ENCODE measurements at places on chromosomes 3 and 15. TPM values are rescaled to one million over a fixed set of nuclear protein-coding genes. Genes with fewer than 3 reads are reported as not detected.

DNA sequence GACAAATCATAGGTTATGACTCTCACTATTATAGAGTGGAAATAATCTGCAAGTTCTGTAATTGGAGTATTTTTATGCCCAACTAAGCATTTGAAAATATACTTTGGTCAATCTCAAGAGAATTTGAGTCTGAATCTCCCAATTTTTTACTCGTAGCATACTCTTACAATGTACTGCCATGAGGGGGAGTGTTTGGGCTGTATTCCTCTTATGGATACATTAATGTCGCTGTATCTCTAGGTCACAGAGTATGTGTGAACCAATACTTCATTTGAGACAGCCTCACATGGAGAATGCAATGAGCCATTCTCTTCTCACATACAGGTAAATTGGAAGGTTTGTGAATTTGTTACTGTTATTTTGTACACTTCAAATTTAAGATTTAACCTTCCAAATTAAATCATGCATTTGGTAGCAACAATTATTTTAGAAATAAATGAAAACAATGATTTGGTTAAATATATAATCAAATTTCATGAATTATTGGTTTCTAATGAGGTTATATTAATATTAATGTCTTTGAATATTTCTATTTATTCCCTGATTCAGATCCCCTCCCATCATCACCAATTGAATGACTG lies 5.5 kb upstream of the CD200 start:
- DNase-seq: no peak

DNA sequence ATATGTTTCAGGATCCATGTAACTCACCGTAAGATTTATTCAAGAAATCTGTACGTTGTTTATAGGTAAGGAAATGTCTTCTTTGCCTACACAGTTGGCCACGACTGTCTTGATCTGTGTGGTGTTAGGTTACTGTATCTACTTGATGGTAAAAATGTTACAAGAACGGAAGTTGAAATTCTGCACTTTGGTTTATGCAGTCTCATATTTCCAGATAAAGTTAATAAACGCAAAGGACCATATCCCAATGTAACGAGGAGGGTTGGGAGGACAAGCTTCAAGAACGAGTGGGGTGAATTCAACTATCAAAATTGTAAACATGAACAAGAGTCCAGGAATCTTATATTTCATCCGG lies 1.0 kb downstream of the USF3 start:
- DNase-seq: no peak

- DNase-seq: no peak
Measured at GRCh38 chr3:66297260-66297873, 76.6 kb downstream of the SLC25A26 start.

DNA sequence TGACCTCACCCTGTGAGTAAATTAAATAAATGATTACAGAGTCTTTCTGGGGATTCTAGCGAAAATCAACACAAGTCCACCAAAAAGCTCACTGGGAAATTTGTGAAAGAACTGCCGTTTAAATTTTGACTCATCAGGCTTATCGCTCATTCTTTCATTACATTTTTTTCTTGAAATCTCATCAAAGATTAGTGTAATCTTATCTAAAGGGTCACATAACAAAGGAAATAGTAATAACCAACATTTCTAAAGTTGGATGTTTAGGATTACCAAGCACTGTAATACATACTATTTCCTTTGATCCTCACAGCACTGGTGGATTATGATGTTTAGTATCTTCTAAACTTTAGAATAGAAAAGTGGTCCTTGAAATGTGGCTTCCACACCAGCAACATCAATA lies 111.1 kb upstream of the CBLB start:
- DNase-seq: no peak

DNA sequence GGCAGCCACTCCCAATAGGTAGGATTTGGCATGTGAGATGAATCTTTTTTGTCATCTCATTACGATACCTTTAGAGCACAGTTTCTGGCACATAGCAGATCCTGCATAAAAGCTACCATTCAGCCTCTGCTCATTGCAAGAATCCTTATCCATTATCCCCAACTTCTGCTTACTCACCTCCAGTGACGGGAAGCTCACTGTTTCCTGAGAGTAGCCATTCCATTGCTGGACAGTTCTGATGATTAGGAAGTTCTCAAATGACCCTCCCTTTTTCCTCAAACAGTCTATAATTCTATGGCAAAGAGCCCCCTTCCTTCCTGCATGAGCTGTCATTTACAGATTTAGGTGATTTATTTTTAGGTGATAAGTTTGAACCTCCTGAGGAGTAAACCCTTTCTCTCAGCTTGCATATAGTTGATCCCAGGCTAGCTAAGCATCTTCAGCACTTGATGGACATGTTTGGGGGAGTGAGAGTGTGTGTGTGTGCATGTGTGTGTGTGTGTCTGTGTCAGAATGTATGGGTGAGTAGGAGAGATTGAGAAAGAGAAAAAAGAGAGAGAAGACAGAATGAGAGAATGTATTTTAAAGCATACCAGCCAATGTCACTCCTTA lies 109.7 kb downstream of the LSM3 start:
- no peak for DNase-seq

- no peak for DNase-seq
Measured at GRCh38 chr3:129983561-129983960, 9.0 kb downstream of the TRH start.

DNA sequence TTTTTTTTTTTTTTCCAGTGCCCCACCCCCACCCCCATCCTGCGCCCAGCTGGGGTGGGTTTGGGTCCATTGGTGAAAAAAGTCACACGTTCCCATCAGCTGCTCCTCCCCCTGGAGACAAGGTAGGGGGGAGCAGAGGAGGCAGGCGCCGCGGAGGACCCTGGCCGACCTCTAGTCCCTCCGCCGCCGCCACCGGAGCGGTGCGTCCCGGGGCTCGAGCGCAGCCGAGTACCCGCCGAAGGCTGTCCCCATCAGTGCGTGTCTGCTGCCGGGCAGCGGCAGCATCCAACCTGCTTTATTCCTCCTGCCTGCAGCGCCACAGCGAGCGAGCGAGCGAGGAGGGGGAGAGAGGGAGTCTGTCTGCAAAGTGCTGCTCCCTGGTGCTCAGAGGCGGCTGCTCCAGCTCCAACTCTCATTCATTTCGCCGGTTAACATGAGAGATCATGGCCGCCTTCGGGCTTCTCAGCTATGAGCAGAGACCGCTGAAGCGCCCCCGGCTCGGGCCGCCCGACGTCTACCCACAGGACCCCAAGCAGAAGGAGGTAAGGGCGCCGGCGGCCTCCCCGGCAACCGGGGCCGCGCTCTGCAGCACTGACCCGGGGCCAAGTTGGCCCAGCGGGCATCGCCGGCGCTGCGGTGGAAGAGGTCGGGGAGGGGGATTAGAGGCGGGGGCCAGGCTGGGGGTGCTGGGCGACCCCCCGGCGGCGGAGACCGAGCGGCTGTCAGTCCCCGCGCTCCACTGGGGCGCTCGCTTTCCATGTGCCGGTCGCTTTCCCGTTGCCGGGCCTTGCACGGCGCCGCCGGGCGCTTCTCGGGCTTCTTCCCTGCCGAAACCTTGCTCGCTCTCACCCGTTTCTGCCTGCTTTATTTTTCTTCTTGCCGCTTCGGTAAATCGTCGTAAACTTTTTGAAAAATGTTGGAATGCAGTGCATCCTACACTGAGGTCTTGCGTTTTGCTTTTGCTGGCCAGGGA lies 1.3 kb downstream of the MED12L start:
- peak; percentile 15 for DNase-seq

- DNase-seq: no peak
Measured at GRCh38 chr3:172903642-172904320, 153.3 kb downstream of the ECT2 start.

- no peak for DNase-seq
Measured at GRCh38 chr3:194756791-194757325, 71.2 kb downstream of the FAM43A start.

DNA sequence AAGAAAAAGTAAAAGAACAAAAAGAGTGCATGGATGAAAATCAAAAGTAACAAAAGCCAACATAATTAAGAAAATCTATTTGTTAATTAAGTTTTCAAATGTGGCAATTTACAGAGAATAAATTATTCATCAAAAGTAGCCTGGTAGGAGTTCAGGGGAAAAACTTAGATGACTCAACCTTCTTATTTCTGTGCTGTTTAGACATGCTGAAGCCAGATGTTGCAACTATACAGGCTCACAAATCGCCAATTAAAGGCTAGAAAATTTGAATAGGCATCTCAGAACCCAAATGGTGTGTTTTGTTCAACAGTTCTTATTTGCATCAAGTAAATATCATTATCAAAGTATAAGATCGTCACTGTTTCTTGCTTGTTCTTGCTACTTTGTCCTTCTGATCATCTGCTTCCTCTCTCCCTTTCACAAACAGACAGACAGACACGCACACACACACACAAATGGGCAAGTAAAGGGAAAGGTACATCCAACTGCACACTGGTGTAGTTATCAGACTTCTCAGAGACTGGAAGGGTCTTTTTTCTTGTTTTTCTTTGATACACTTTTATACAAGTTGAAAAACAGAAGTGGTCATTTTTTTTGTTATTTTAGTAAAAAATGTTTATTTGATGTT lies 572.2 kb downstream of the MECOM start:
- DNase-seq: no peak

DNA sequence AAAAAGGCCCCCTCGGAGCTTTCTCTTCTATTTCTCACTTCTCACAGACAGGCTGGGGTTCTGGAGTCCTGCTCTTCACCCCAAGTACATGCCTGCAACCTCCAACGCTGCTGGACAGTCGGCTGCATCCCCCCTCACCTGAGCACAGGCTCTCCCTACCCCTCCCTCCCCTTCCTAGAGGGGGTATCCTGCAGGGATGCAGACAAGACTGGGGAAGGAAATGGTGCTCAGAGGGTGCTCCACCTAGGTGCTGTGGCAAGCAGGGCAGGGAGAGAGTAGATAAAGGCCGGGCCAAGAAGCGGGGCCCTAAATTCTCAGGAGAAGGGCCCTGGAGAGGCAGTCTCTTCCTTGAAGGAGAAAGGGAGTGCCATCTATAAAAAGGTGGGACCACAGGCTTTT lies 7.0 kb upstream of the STRA6 start:
- no peak for DNase-seq

DNA sequence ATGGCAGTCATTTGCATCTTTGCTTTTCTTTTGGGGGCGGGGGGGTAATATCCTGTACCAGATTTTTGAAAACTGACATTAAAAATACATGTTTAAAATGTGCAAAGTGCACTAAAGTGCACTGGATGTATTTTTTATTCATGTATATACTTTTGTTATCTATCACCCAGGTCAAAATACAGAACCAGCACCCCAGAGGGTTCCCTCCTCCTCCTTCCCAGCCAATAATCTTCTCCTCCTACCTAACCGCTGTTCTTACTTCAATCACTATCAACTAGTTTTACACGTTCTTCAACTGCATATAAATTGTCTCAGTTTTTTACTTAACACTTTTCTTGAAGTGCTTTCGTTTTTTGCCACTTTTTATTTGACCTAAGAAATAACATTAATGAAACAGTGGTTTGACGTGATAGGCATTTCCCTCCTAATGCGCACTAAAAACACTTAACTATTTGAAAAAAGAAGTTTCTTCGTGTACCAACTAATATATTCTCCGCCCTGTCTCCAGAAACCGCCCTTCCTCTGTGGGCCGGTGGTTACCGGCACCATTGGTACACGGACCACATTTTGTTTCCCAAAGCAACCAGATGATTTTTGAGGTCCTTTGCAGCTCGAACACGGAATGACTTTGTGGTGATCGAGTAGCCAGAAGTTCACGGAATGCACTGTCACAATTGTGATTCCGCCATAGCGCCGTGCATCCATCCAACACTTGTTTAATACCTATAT lies 836 bp upstream of the AKAP13 start:
- no peak for DNase-seq

DNA sequence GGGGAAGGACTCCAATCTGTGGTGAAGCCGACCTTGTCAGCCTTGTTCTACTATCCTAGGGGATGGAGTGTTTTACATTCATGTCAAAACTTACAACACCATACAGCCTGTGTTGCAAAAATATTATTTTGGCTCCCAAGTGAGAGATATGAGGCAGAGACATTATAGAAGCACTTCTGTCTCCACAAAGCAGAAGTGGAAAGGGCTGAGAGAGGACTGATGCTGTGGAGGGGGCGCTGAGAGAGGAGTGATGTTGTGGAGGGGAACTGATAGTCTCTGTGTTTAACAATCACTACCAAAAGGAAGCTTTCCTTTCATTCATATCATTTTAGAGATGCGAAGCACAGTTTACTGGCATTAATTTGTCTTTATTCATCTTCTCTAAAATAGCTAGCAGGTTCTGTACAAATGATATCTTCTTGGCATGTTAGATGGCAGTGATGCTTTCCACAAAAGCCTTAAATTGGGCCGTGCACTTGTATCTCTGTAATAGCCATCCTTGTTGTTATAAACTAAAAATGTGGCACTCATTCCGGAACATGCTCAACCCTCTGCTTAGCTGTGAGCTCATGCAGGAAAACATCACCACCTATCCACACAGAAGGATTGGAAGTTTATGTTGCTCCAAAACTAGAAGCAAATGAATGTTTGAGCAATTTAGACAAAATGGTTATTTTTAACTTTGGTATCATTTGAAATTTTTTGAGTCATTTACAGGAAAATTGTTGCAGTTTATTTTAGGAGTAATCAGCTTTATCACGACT lies 134.6 kb upstream of the TP63 start:
- no peak for DNase-seq

DNA sequence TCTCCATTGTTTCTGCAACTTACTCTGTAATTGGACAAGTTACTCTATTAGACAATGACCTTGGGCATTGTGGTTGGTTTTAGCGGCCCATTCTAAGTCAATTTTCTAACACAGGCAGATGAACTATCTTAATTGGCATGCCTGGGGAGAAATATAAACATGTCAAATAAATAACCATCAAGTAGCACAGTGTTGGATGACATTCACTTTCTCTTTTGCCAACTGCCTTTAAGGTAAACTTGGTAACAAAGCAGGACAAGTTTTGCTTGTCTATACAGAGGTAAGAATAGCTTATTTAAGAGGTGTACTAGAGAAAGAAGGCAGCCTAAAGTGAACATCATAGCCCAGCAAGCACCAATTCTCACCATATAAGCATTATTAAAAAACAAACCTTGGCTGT lies 599.6 kb downstream of the GBE1 start:
- no peak for DNase-seq

DNA sequence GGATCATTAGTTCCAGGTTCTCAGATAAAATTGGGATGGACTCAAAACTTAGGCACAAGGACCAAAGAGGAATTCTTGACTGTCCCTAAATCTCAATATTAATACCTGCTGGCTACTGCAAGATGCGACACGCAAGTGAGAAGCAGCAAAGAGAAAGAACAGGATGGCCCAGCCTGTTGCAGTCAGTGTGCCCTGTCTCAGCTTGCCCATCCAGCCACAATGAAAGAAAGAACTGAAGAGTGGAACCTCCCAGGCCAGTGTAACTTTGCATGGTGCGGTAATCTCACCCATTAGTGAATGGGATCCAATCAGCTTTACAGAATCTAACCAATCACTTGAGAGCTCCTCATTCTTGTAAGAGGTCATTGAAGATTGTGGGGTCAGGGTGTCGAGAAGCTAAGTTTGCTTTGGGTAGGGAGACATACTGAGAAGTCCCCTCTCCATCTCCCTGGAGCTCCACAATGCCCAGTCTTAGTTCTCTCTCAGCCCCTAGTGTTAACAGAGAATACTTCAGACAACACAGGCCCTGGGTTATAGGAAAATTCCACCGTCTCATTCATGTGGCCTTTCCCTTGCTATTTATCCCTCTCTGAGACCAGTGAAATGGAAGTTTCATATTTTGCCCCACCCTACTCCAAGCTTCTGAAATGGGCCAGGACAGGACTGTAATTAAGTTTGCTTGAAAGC lies 3.2 kb upstream of the SLC9A9 start:
- no peak for DNase-seq

The ADAMTSL3 gene
- total RNA-seq: not detected

The SERPINI1 gene
- total RNA-seq: 8.0 TPM

The SPATA16 gene
- not detected for total RNA-seq

The FANCD2OS gene
- not detected for total RNA-seq

The NME9 gene
- total RNA-seq: not detected
